GM23248 (cell line): ENCODE measurements at places on chromosomes 11 and 22. TPM values are rescaled to one million over a fixed set of nuclear protein-coding genes. Genes with fewer than 3 reads are reported as not detected.

The ANO1 gene
- 0.97 TPM in 1 of 2 replicates, not detected in the other for total RNA-seq

The KRTAP5-6 gene
- total RNA-seq = not detected in 2 replicates

The SMPD1 gene
- total RNA-seq = 70.1 and 87.8 TPM in 2 replicates

The FOLH1 gene
- total RNA-seq = not detected in 2 replicates

The RFPL3 gene
- not detected in 2 replicates for total RNA-seq

The MRGPRF gene
- total RNA-seq = 25.3 and 36.0 TPM in 2 replicates

- no peak for DNase-seq
Measured at GRCh38 chr22:44530569-44530968, 32.5 kb upstream of the RTL6 start.

- DNase-seq = peak; percentile 54
Measured at GRCh38 chr11:34988294-34989255, 72.2 kb downstream of the PDHX start.

GRCh38 chr11:94909371-94909820, 64.0 kb downstream of the CWC15 start:
- DNase-seq = peak; percentile 81

DNA sequence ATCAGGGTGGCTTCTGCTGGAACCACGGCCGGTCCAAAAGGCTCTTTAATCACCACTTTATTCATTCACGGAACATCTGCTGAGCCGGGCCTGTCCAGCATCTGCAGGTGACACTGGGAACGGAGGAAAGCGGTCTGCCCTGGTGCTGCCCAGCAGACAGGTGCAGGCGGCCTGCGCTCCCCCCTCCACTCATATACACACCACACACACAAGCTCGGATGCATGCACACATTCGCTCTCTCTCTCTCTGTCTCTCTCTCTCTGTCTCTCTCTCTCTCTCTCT, 736.9 kb downstream of the BRD1 start:
- no peak for DNase-seq

DNA sequence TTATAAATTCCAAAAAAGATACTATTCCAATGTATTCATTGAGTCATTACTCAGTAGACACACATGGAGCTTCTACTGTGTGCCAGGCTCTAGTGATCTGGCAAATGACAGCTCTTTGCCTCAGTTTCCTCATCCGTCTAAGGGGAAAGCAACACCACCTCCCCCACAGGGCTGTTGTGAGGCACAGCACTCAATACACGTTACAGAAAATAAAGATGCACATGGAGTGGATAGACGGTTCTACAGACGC, 6.5 kb upstream of the MALAT1 start:
- no peak for DNase-seq

DNA sequence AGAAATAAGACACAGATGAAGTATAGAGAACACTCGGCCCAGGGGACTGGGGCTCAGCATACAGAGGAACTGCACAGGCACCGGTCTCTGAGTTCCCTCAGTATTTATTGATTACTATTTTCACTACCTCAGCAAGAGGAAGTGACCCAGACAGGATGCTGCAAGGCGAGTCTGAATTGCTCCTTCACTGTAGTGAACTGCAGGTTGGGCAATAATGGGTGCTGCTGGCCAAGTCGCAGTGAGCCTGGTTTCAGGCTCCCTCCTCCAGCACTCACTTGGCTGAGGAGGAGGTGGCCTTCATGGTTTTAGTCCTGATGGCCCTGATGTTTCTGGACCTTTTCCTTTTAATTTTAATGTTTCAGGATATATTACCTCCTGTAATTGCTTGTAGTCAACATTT, 10.4 kb downstream of the OR52K2 start:
- peak; percentile 25 for DNase-seq

GRCh38 chr11:118274186-118274585, 10.1 kb upstream of the MPZL2 start:
- no peak for DNase-seq

DNA sequence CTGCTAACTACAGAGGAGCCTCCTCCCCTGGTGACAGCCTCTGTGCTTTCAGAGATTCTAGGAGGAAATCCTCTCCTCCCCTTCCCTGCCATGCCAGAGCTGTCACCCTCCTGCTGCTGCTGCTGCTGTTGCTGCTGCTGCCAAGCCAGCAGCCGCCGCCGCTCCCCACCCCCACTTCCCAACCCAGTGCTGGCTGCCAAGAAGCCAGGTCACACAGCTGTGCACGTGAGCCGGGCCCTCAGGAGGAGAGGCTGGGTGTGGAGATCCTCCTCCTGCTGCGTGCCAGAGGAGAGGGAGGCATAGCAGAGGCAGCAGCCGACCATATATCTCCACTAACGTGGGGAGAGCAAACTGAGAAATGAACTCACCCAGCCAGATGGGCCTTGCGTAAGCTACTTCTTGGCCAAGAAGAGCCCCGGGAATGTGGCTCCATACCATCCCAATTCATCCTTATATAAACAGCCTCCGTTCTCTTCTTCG, 12.4 kb downstream of the CRY2 start:
- peak; percentile 99 for DNase-seq

- DNase-seq = no peak
Measured at GRCh38 chr22:24763872-24764485, 10.5 kb downstream of the PIWIL3 start.

- DNase-seq = peak; percentile 70
Measured at GRCh38 chr11:36510594-36510942, 496 bp upstream of the TRAF6 start.

- no peak for DNase-seq
Measured at GRCh38 chr11:66548041-66548440, 1.3 kb downstream of the ACTN3 start.

DNA sequence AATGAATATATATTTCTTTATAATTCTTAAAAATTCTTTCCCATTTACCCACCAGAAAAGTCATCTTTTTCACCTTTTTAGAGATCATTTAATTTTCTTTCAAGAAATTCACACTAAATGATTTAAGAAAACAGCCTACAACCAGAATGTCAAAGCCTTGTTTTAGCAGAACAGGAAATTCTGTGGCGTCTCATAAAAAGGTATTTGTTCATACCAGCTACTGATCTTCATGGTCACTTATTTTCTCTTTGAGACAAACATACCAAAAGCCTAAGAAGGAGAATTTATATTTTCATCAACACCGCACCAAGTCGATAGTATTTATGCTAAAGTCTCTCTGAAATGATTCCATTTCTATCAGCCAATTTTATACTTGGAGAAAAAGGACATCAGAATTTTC, 105.3 kb downstream of the ETS1 start:
- DNase-seq = no peak

- peak; percentile 97 for DNase-seq
Measured at GRCh38 chr11:114134870-114135269, 75.4 kb downstream of the ZBTB16 start.
